ENCODE measurements at places on chromosomes 1 and 21.

GRCh38 chr1:67001682-67002425 is 52.1 kb downstream of the SLC35D1 start:
- DNase-seq = no peak

- no peak for DNase-seq
Observed at GRCh38 chr1:163093579-163093978, 24.4 kb downstream of the RGS4 start.

DNA sequence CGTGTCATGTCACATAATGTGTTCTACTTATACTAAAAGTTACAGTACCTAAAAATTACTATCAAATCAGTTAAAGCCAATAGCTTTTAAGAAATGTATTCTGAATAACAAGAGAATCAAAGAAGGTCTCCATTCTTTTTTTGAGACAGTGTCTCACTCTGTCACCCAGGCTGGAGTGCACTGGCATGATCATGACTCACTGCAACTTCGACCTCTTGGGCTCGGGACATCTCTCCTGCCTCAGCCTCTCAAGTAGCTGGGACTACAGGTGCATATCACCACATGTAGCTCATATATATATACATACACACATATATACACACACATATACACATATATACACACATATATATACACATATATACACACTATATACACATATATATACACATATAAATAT is 20.1 kb downstream of the COP1 start:
- DNase-seq = no peak

- no peak for DNase-seq
Observed at GRCh38 chr21:41712201-41712600, 54.7 kb downstream of the RIPK4 start.

GRCh38 chr1:53328009-53328461 is at the start of gene LRP8:
LRP8 (minus strand) TSS chr1:53328070; CDS start chr1:53327912, 158 bp downstream.
- peak; percentile 75 for DNase-seq

- DNase-seq = no peak
Observed at GRCh38 chr1:82867781-82868180, 1067.0 kb downstream of the ADGRL2 start.

GRCh38 chr1:222749927-222750326 is 12.9 kb downstream of the FAM177B start:
- no peak for DNase-seq

DNA sequence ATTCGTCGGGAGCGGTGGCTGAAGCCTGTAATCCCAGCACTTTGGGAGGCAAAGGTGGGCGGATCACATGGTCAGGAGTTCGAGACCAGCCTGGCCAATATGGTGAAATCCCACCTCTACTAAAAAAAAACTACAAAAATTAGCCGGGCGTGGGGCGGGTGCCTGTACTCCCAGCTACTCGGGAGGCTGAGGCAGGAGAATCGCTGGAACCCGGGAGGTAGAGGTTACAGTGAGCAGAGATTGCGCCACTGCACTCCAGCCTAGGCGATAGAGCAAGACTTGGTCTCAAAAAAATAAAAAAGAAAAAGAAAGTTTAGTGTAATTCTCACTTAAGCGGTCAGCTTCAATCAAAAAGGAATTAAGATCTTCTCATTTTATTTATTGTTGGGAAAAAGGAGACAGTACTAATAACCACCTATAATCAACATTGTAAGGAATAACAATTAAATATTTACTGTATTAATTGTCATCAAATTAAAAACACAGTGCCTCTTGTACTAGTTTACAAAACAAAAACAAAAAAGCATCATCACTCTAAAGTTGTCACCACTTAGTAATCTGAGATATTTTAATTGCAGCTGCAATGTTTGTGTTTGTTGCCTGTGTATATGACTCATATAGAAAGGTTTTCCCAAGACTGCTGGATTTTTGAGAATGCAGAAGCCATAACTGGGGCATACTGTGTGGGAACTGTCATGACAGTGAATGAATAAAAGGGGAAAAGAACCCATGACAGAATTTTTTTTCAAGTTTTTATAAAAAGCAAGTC is 3.7 kb downstream of the FBXO42 start:
- DNase-seq = no peak

- no peak for DNase-seq
Observed at GRCh38 chr1:48923116-48923515, 146.4 kb upstream of the BEND5 start.

DNA sequence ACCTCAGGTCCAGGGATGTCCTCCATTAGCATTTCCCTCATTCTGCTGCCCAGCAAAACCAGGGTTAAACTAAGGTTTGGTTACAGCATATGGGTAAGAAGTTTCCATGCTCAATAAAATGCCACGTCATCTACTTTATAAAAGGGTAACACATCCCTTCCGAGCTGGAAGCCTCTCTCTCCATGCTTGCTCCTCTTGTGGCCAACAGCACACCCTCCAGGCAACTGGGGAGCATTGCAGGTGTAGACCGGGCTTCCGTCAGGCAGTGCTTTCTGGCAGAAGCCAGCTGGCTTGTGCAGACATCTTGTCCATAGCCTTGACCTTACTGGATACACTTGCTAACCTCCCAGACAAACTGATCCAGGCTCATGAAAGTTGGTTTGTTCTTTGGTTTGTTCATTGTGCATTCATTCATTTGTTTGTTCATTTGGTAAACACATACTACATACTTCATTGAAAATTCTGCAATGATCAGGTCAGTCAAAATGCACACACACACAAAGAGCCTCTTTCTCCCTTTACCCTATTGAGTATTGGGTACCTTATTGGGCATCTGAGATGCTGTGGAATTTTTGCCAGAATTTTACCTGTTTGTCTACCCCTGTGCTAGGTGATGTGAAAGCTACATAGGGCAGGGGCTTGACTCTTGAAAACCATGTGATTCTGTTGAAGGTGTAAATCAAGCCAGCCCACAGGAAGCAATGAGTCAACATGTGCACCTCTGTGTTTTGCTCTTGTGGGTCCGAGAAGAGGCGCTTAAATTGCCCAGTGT is 422.8 kb downstream of the CAMTA1 start:
- DNase-seq = no peak

DNA sequence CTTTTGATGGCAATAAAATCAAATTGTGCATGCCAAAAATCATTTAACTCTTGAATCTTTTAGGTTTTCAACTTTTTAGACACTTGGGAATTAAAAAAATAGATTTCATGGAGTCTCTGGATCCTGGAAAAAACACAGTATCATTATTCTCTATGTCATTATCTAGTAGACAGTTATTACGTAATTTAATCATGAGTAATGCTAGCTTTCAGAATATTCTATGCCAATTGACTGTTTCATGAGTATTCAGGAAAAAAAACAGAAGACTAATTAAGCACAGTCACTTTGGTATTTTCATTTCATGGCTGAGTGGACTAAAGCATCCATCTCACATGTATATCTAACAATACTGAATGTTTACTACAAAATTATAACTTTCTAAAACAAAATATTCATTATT is 44.0 kb downstream of the ODF2L start:
- no peak for DNase-seq

DNA sequence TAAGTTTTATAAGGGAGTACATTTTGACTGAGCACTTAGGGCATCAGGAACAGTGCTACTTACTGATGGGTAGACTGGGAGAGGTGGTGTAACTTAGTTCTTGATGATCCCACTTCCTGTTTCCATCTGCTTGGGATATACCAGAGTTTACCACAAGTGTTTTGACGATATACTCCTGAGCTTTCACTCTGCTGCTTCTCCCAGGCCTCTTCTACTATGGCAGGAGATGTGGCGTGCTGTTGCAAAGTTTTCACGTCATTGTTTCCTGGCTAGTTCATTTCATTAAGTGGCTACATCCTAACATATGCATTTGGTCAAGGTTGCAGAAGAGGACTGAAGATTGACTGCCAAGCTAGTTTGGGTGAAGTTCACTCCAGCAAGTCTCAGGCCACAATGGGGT is 41.3 kb upstream of the LAMC2 start:
- no peak for DNase-seq

DNA sequence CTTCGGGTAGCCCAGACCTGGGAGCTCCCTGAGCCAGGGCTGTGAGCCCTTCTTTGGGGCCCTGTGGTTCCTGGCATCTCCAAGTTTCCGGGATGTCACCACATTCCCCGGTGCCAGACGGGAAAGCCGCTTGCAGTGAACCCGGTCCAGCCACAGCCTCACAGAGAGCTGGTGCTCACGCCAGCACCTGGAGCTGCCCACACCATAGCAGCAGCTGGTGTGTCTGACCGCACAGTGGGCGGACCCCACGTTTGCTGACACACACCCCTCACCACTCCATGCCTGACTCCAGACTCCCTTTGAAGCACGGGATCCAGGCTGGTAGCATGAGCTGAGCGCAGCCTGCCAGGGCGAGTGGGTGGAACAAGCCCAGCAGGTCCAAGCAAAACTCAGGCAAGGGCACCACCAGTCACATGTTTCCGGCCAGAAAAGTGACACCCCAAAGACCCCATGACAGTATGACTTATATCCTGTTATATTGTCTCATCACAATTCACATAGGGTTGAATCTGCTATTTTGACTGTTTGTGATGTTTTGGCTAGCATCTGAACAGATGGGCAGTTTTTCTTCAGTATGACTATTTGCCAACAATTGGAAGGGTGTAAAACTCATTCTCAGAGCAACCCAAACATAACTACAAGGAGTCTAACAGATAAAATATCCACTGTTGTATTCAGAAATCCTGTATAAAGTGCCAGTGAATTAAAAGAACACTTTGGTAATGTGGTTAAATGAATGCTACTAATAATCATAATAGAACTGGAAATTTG is 285.4 kb downstream of the SMYD3 start:
- no peak for DNase-seq

DNA sequence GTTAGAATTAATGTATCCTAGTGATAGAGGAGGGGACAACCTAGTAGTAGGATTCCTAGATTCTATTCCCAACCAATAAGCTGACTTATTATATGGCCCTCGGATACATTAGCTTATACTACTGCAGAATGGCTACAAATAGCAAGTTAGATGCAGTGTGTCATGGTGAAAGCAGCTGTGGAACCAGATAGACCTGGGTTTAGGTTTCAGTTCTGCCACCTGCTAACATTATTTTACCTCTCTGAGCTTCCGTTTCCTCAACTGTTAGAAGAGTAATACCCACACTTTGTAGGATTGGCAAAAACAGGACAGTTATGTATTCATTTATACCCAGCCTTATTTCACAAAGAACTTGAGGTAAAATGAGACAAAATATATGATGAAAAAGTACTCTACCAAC is 21.6 kb upstream of the MAGOH start:
- DNase-seq = no peak

Data from naive thymus-derived CD8-positive, alpha-beta T cell (primary cell).